ENCODE measurements at places on chromosomes 12 and 14.

DNA sequence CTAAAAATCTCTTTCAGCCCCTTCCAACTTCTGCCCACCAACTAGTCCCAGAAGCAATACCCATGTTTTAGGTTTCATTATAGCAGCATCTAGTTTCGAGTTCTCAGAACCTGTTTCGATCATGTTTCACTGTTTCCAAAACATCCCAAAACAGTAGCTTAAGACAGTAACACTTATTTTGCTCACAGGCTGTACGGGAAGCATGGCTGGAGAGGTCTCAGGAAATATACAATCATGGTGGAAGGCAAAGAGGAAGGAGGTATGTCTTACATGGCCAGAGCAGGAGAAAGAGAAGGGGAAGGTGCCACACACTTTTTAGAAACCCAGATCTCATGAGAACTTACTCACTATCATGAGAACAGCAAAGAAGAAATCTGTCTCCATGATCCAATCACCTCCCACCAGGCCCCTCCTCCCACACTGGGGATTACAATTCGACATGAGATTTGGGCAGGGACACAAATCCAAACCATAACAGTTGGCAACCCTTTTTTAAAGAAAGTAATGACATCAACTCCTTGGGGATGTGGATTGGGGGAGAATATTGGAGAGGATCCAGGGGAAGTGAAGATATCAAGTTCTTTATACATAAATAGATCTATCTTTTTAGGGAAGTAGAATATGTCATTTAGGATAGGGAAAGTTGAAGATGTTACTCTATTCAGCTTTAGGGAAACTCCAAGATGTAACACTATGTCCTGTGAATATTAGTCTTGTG, 269.9 kb upstream of the PLEKHG7 start:
- no peak for DNase-seq

- DNase-seq: no peak
These were observed 69.4 kb downstream of the CD163L1 start for GRCh38 chr12:7374423-7375144.

GRCh38 chr12:131348646-131349045, 362.2 kb upstream of the SFSWAP start:
- no peak for DNase-seq

DNA sequence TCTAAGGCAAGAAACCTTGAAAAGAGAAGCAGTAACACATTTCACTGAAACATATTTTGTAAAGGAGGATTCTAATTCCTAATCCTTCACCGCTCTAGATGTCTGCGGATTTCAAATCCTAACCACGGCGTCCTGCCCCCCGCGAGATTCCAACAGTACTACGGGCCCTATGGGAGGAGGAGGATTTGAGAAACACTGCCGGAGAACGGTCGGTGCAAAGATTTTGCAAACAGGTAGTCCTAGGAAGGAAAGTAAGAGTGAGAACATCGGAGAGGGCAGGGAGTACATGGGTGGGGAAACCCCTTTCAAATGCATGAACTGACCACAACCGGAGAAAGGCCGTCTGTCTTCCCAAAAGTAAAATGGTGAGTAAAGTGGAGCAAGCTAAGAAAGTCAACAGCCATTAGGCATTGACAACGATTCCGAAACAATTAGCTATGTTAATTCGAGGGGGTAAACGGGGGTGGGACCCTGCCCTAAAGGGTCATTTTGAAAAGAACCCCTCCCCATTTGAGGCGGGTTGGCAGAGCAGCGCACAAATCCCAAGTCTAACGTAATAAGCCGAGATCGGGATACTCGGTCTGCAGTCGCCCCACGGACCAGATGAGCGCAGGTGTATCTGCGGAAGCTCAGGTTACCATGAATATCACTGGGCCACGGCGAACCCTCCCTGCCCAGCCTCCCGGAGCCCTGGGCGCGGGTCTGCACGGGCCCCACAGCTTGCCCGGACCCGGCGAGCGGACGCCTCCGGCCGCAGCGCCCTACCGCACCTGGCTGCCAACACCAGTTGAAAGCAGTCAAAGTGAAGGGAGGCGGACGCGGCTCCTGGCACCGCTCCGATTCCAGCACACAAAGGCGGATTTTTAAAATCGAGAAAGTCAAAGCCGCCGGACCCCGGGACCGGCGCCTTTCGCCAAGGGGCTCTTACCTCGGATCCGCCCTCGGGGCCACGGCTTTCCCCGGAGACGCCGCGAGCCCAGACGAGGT, 662 bp downstream of the EPS8 start:
- peak; percentile 47 for DNase-seq

DNA sequence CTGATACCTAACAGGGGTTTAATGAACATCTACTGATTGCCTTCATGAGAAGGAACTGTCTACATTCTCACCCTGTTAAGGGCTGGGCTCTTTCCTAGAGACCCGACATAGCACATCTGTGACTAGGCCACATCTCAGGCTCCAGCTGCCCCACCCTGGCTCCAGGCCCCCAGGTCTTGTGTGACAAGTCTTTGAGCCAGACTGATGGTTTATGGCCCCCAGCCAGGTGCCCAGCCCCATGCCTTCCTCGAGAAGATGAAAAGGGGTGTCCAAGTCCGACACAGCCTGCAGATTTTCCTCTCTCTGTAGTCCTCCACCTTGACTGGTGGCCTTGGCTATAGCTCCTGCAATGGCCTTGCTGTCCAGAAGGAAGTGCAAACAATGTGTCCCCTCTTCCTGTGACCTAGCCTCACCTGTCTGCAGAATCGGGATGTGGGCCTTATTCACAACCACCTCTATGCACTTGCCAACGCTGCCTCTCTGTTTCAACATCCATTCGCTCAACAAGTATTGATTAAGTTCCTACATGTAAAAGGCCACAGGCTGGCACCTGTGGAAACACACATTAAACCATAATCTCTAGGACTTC, 4.2 kb downstream of the ACTN1 start:
- no peak for DNase-seq

GRCh38 chr14:85233756-85234155, 296.2 kb upstream of the FLRT2 start:
- no peak for DNase-seq

GRCh38 chr12:57815177-57816000, 3.1 kb downstream of the AVIL start:
- DNase-seq: no peak

- DNase-seq: no peak
These were observed 246.8 kb upstream of the SFSWAP start for GRCh38 chr12:131464081-131464480.

DNA sequence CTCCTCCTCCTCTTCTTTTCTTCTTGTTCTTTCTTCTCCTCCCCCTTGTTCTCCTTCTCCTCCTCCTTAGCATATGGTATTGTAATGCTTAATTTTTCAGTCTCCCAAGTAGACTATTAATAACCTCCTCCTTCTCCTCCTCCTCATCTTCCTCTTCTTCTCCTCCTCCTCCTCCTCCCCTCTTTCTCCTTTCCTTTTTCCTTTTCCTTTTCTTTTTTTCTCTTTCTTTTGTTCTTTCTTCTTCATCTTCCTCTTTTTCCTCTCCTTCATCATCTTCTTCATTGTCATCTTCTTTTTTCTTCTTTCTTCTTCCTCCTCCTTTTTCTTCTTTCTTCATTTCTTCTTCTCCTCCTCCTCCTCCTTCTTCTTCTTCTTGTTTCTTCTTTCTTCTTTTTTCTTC, 251.6 kb upstream of the ARHGAP5 start:
- DNase-seq: no peak

DNA sequence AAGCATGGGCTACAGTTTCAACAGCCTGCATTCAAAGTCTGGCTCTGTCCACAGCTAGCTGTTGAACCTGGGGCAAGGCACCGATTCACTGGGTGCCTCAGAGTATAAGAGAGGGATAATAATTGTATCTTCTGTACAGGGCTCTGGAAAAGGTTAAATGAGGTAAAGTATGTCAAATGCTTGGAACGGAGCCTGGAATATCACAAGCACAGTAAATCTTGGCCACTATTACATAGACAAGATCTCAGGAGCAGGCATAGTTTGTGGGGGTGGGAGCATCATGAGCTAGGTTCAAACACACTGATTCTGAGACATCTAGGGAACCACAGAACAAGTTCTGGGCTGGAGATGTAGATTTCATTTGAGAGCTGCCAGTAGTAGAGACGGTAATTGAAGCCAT, 203.7 kb upstream of the NUDT4 start:
- no peak for DNase-seq

- DNase-seq: no peak
These were observed 91.5 kb upstream of the IGF1 start for GRCh38 chr12:102571889-102572288.

- DNase-seq: no peak
These were observed 127.7 kb downstream of the SLC16A7 start for GRCh38 chr12:59723520-59723919.

DNA sequence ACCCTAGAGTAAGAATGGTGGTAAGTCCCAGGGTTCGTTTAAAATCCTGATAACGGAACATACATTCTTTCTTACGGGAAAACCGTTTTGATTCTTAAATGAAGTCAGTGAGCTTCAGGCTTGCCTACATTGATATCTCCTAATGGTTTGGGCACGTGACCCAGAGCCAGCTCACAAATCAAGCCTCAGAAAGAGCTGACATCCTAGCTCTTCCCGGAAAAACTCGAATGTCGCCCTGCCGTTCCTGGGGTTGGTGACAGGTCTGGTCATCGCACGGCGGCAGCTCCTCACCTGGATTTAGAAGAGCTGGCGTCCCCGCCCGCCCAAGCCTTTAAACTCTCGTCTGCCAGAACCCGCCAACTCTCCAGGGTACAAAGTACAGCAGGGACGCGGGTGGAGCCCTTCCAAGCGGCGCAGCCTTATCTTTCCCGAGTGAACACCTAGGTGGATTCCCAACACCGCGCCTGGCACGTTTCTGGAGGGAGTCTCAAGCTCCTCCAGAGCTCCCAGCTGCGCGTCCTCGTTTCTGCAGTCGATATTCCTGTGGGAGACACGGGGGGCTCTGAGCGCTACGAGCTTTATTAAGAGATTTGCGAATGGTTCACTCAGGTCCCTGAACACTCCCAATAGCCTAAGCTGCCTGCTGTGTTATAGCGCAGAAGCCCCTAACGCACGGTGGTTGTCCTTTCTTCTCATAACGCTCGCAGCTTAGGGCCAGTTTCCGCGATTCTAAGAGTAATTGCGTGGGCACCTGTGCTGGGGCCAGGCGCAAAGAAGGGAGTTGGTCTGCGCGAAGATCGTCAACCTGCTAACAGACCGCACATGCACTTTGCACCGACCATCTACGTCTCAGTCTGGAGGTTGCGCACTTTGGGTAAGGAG, at the start of gene SSTR1:
Gene SSTR1 (plus strand): TSS at position 169 of the 882 bp plus-strand sequence. CDS start 1,486 bp downstream, outside the sequence.
- peak; percentile 80 for DNase-seq

- no peak for DNase-seq
These were observed 56.2 kb upstream of the CORO1C start for GRCh38 chr12:108787539-108787938.

DNA sequence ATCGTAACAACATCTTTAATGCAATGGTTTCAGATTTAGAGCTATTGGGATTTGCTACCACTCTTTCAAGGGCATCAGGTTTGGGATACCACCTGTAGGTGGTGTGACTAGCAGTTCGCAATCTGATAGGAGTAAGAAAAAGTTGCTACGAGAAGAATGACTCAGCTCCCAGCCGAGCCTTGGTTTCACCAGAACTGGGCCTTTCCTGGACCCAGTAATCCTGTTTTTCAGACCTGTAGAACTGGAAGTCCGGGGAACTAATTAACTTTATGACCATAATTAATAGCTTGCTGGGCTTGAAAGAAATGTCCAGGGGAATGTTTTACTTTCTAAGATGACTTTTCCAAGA, 770 bp downstream of the ABHD4 start:
- DNase-seq: no peak

DNA sequence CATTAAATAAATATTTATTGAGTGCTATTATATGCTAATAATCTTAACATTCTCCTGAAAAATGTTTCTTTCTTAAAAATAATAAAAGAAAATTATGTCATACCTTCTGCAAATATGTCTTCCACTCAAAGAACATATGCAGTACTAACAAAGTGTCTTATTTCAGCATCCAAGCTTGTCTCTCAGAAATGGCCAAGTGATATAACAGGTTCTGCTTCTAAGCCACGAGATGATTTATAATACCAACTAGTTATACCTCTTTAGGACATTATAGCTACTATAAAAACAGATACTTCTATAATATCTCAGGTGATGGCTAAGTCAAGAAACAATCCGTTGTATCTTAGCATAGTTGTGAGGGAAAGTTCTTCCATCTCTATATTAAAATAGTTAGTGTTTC, 128.1 kb upstream of the ARID2 start:
- DNase-seq: no peak

DNA sequence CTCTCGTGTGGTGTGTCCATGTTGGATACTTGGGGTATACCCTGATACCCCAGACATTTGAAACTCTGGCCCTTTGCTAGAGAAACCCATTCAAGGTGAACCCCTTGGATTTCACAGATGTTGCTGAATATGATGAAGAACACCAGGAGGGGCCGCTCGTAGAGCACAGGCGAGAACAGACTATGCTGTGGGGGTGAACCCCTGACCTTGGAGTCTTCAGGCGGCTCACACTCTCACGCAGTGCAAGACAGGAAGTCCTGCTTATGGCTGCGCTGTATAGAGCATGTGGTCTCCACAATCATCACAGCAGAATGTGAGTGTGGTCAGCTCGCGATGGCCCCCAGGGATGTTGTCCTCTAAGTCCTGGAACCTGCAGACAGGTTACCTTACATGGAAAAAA, 60.4 kb downstream of the SLC15A4 start:
- DNase-seq: no peak

- no peak for DNase-seq
These were observed 120.0 kb upstream of the SLC38A2 start for GRCh38 chr12:46492471-46493085.

DNA sequence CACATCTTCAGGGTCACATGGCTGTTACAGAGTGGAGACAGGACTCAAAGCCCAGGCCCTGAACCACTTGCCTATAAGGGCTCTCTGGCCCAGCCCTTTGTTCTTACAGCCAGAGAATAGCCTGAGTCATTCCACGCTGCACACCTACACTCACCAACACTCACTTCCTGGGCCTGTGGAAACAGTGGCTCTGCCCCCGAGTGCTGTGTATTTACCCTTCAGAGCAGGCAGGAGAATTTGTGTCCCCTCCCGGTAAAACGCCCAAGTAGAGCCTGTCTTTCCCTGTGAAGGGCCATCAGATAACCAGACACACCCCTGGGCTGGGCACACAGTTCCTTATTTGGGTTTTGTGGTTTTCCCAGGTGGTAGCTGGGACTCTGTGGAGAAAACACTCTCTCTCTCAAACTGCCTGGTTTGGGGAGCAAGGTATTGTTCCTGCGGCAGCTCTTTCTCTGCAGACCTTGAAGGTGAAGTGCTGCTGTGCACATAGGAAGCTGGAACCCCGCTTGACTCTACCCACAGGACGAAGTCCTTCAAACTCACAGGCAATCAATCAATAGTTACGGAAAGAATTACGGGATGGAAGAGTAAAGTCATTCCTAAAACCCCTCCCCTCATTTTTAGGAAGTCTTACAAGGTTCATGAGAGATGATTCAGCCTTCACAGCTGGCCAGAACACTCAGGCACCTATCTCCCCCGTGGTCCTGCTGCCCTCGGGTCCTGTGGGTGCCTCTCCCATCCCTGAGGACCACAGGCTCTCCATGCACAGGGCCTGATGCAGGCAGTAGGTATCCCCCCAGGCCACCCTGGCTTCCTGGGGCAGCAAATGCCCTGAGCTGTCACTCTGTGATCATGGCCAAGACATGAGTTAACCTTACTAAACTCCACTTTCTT, 20.3 kb downstream of the FIGNL2 start:
- no peak for DNase-seq

- DNase-seq: peak; percentile 39
These were observed 95.5 kb upstream of the ETV6 start for GRCh38 chr12:11553871-11554533.

- DNase-seq: peak; percentile 63
These were observed 43.5 kb downstream of the TMX1 start for GRCh38 chr14:51283402-51284085.

Data from spinal cord (tissue), 10 donors.